Thoracic aorta (tissue), 2 donors: ENCODE measurements at places on chromosomes 11 and 22.

GRCh38 chr22:47055921-47056320 lies 293.5 kb downstream of the TBC1D22A start:
- H3K4me1 ChIP-seq: no peaks in the 10 kb centered on the region
- no peaks in the 10 kb centered on the region for H3K27me3 ChIP-seq
- no peak for DNase-seq
- H3K27ac ChIP-seq: no peak overlapping the region
- no peaks in the 10 kb centered on the region for H3K36me3 ChIP-seq

DNA sequence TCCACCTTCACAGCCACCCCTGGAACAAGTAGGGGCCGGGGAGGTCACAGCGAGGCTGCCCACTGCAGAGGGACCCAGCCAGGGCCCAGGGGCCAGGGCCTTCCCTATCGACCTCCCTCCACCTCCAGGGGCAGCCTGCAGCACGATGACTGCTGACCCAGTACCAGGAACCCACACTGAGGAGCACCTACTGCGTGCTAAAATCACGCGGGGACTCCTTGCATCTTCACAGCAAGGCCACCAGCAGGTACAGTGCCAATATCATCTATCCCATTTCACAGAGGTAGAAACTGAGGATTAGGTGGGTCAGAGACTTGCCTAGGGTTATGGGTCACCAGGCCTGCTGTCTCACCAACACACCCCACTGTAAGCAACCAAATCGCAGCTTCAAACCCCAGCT lies 14.6 kb downstream of the MACROD1 start:
- no peaks in the 10 kb centered on the region for H3K27me3 ChIP-seq
- DNase-seq: no peak
- no peaks in the 10 kb centered on the region for H3K36me3 ChIP-seq
- peaks cover 6% of the 10 kb centered on the region for H3K4me1 ChIP-seq
- no peak overlapping the region for H3K27ac ChIP-seq

DNA sequence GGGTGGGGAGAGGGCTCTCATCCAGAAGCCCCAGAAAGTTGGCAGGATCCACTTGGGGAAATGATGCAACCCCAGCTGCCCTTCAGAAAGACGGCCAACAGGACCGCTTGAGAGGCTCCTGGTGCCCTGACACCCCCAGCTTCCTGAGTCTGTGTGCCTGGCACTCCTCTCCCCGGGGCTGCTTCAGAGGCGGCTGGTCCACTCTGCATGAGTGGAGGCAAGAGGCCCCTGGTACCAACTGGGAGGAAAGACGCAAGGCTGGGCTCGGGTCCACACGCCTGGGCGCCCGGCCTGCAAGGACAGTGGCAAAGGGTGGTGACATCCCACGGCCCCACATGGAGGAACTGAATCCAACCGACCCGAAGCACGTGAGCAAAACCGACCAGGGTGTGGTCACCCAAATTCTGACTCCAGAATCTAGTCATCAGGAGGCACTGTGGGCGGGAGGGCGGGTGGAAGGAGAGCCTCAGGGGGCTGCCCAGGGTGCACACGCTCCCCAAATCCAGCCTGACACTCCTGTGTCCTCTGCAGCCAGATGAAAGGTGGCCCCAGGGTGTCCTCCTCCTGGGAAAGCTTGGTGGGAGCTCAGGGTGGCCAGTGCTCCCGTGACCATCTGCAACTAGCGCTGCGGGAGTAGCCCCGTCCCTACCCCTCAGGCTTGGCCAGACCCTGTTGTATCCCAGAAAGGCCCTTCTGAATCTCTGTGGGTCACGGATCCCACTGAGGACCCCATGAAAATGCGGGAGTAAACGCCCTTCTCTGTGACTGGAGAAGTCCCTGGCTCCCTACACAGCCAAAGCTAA lies 3.7 kb downstream of the RNH1 start:
- no peak for DNase-seq
- no peaks in the 10 kb centered on the region for H3K27me3 ChIP-seq
- peaks cover 26% of the 10 kb centered on the region for H3K4me1 ChIP-seq
- H3K27ac ChIP-seq: peak overlapping the region; percentile 95
- peak overlapping the region; percentile 88 for H3K4me3 ChIP-seq

GRCh38 chr11:13450832-13451397 lies 12.1 kb downstream of the BTBD10 start:
- no peak for DNase-seq
- H3K4me3 ChIP-seq: no peak overlapping the region
- peaks cover 20% of the 10 kb centered on the region for H3K4me1 ChIP-seq

GRCh38 chr11:984546-984945 lies 52.0 kb downstream of the MUC6 start:
- no peaks in the 10 kb centered on the region for H3K27me3 ChIP-seq
- H3K36me3 ChIP-seq: peaks cover 61% of the 10 kb centered on the region
- DNase-seq: no peak
- H3K27ac ChIP-seq: no peak overlapping the region
- no peak overlapping the region for H3K4me3 ChIP-seq

DNA sequence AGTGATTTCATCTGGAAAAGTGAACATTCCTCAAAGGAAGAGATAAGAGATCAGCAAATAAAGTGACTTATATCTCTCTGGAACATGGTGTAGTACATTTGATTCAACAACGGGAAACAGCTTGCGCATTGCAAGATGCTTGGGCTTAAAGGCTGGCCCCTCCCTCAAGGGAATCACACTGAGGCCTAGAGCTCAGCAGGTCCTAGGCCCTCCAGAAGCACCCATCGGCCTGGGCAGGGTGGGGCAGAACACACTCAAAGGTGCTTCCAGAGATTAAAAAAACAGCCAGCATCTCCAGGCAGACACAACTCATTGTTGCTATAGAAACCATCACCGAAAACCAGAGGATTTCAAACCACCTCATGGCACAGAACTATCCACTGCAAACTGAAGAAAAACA lies 69.0 kb upstream of the ARFGAP3 start:
- H3K36me3 ChIP-seq: no peaks in the 10 kb centered on the region
- peak overlapping the region; percentile 63 for H3K27ac ChIP-seq
- H3K27me3 ChIP-seq: no peaks in the 10 kb centered on the region
- no peak for DNase-seq
- H3K4me1 ChIP-seq: peaks cover 91% of the 10 kb centered on the region

DNA sequence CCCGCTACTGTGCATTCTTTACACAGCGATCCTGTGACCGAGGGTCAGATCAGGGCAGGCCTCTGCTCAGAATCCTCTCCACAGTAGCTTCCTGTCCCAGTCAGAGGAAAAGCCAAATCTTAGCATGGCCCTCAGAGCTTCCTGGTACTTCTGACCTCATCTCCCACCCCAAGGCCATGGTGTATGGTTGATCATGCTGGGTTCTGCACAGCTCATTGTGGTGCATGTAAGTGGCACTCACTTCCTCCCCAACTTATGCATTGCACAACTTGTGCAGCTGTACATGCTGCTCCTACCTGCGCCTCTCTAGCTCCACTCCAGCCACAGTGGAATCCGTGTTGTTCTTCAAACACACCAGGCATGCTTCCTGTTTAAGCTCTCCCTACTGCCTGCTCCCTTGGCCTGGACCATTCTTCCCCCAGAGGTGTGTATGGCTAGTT lies 20.3 kb downstream of the BMAL1 start:
- no peaks in the 10 kb centered on the region for H3K27me3 ChIP-seq
- H3K4me3 ChIP-seq: no peak overlapping the region

- H3K36me3 ChIP-seq: no peaks in the 10 kb centered on the region
- no peak overlapping the region for H3K4me3 ChIP-seq
- no peak overlapping the region for H3K27ac ChIP-seq
- H3K4me1 ChIP-seq: no peaks in the 10 kb centered on the region
Observed at GRCh38 chr11:8292351-8292750, 28.7 kb upstream of the LMO1 start.

- H3K27me3 ChIP-seq: no peaks in the 10 kb centered on the region
- H3K36me3 ChIP-seq: no peaks in the 10 kb centered on the region
- no peak for DNase-seq
- peaks cover 6% of the 10 kb centered on the region for H3K4me1 ChIP-seq
Observed at GRCh38 chr11:36000616-36001190, 56.8 kb downstream of the LDLRAD3 start.

DNA sequence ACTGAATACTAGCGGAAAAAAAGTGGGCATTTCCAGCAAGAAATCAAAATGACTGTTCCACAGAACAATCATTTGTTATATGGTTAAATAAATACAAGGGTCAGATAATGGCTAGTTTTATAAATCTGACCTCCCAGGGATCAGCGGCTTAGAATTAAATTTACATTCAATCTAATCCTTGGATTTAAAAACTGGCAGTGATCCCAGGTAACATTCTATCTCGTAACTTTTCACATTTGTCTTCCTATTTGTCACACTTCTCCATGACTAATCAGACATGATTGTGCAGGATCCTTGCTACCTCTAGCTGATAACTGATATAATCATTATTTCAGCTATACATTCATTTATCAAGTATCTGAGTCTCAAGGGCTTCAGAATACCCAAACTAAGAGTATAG lies 2.9 kb upstream of the MMP3 start:
- no peaks in the 10 kb centered on the region for H3K36me3 ChIP-seq
- no peak for DNase-seq

DNA sequence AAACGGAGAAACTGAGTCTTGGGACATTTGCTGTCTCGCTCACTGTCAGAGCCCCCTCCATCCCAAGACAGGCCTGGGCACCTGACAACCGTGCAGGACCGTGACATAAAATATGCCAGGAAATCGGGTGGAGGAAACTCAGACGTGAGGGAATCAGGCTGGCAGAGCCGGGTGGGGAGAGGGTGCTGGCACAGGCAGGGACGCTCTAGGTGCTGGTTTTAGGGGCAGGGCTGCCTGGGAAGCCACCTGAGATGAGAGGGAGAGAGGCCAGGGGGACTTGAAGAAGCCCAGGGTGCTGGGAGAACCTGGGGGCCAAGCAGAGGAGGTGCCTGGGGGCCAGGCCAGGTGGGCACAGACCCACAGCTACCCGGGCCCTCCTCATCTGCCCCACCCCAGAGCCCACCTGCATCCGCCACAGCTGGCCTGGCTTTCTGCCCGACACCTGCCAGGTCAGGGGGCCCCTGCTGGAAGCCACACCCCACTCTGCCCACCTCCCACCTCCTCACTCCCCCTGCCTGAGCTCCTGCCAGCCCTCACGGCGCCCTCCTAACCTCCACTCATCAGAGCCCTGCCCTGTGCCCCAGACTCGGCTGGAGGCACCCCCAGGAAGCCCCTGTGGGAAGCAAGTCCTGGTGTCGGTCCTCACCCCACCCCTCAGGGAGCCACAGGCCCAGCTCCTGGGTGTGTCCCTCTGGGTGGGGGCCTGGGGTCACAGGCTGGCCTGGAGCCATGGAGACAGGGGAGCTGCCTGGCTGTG lies 27.3 kb upstream of the MUC5AC start:
- no peaks in the 10 kb centered on the region for H3K4me1 ChIP-seq
- H3K4me3 ChIP-seq: no peak overlapping the region
- H3K36me3 ChIP-seq: no peaks in the 10 kb centered on the region
- DNase-seq: no peak

- H3K4me3 ChIP-seq: no peak overlapping the region
- H3K27me3 ChIP-seq: no peaks in the 10 kb centered on the region
- no peak overlapping the region for H3K27ac ChIP-seq
Observed at GRCh38 chr11:71425860-71426259, 22.3 kb downstream of the DHCR7 start.

GRCh38 chr11:130813638-130814037 lies 102.6 kb downstream of the SNX19 start:
- DNase-seq: no peak
- H3K4me3 ChIP-seq: no peak overlapping the region
- no peaks in the 10 kb centered on the region for H3K4me1 ChIP-seq

GRCh38 chr22:30009478-30009877 lies 70.8 kb upstream of the HORMAD2 start:
- no peak overlapping the region for H3K4me3 ChIP-seq
- peaks cover 53% of the 10 kb centered on the region for H3K36me3 ChIP-seq
- DNase-seq: no peak
- H3K27me3 ChIP-seq: no peaks in the 10 kb centered on the region

- H3K4me3 ChIP-seq: no peak overlapping the region
- no peaks in the 10 kb centered on the region for H3K4me1 ChIP-seq
- H3K27me3 ChIP-seq: no peaks in the 10 kb centered on the region
- DNase-seq: no peak
- no peaks in the 10 kb centered on the region for H3K36me3 ChIP-seq
Observed at GRCh38 chr22:36724836-36725235, 21.3 kb upstream of the CACNG2 start.

DNA sequence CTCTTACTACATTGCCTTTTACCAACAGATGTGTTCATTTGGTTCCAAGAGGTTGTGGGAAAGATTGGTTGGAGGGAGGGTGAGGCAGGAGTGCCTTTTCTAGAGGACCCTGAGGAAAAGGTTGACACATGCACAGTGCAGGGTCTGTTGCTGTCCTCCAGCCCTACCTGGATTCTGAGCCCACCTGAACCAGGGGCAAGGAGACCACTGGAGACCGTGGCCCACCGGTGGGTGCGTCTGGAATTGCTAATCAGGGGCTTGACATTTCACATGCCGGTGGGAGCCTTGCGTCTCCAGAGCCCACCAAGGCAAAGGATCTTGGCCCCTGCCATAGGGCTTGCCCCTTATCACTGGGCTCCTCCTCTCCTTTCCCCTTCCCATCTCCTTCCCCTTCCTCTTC lies 80.4 kb upstream of the ZBED5 start:
- H3K27ac ChIP-seq: no peak overlapping the region
- no peaks in the 10 kb centered on the region for H3K27me3 ChIP-seq
- DNase-seq: no peak

- no peak overlapping the region for H3K4me3 ChIP-seq
- H3K4me1 ChIP-seq: peaks cover 9% of the 10 kb centered on the region
- H3K36me3 ChIP-seq: no peaks in the 10 kb centered on the region
- H3K27me3 ChIP-seq: no peaks in the 10 kb centered on the region
- no peak for DNase-seq
Observed at GRCh38 chr11:74157169-74157568, 13.6 kb downstream of the C2CD3 start.

DNA sequence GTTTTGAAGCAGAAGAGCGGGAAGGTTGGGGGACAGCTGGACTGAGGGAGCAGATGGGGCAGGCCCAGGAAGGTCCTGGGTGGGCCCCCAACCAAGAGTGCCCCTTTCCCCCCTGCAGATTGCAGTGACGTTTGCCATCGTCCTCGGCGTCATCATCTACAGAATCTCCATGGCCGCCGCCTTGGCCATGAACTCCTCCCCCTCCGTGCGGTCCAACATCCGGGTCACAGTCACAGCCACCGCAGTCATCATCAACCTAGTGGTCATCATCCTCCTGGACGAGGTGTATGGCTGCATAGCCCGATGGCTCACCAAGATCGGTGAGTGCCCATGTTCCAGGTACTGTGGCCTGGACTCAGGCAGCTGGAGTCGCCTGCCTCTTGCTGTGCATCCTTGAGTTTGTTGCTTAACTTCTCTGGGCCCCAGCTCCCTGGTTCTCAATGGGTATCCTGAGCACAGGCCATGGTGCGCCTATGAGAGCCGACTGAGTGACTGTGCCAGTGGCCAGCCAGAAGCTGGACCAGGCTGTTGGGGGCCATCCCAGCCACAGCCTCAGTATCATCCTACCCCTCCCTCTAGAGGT lies 42.0 kb upstream of the FADD start:
- H3K27ac ChIP-seq: no peak overlapping the region
- no peak for DNase-seq
- H3K27me3 ChIP-seq: no peaks in the 10 kb centered on the region
- peaks cover 4% of the 10 kb centered on the region for H3K4me1 ChIP-seq
- H3K36me3 ChIP-seq: peaks cover 56% of the 10 kb centered on the region

GRCh38 chr22:20229916-20230775 lies 38.0 kb downstream of the RTN4R start:
- H3K27me3 ChIP-seq: no peaks in the 10 kb centered on the region
- H3K4me3 ChIP-seq: peak overlapping the region; percentile 49
- H3K27ac ChIP-seq: peak overlapping the region; percentile 4
- H3K36me3 ChIP-seq: no peaks in the 10 kb centered on the region
- DNase-seq: peak; percentile 36
